ENCODE measurements at places on chromosomes 3 and 15. TPM values are rescaled to one million over a fixed set of nuclear protein-coding genes. Genes with fewer than 3 reads are reported as not detected.
A peak's percentile ranks its signal among the peaks of the same experiment; 100 is the strongest.

DNA sequence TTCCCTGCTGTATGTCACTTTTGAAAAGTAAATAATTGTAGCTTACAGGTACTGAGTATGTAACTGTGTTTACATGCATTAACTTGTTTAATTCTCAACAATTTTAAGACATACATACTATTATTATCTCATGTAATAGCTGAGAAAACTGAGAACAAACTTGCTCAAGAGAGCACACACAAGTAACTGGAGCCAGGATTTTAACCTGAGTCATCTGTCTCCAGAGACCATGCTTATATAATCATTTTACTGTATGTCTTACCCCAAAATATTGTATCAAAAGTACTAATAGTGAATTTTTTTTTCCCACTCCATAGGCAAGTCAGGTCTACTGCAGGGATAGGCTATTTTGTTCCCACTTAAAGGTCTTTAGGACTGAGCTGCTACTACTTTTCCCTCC, 95.4 kb downstream of the FEZF2 start:
- DNase-seq: peak; percentile 1

The ZDHHC19 gene
- 0.09 TPM for polyA plus RNA-seq

GRCh38 chr3:72694398-72694797, 153.8 kb downstream of the SHQ1 start:
- peak; percentile 6 for DNase-seq

The SIDT1 gene
- not detected for polyA plus RNA-seq

DNA sequence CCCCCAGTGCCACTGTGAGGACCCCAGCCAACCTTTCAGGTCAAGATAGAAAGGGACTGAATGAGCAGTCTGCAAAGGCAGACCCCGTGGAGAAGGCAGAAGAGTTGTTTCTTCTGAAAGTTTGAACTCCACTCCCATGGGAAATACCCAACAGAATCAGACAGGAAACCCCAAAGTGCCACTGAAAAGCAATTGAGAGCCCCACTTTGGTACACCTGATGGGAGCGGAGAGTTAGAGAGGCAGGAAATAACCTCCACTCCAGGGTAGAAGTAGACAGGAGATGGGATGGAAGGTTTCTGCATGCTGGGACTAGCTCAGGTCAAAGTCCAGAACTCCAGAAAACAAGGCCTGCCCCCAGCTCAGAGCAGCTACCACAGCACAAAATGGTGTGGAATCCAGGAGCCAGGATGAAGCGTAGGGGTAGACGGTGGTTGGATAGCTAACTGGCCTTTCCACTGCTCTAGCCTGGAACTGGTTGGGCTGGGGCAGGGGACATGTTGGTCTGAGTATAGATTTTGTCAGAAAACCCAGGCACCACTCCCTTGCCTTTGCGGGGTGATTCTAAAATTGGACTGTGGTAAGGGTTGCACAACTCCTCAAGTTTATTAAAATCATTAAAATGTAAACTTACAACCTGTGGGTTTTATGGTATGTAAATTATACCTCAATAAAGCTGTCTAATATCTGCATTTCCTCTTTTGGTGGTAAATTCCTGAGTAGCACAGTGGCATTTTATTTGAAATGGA, 1.9 kb upstream of the RAB43 start:
- DNase-seq: peak; percentile 50

DNA sequence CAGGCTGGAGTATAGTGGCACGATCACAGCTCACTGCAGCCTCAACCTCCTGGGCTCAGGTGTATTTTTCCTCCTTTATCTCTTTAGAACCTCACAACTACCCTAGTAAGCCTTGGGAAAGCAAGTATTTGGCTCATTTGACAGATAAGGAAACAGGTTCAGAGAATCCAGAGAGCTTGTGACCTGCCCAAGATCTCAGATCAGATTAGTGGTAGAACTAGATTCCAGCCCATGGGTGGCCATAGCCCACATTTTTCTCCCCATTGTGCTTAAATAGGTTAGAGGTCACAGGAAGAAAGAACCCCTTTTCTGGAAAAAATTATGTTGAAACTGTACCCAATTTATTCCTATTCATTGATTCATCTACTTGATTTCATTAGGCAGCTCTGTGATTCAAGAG, 64.3 kb downstream of the TSC22D2 start:
- no peak for DNase-seq

DNA sequence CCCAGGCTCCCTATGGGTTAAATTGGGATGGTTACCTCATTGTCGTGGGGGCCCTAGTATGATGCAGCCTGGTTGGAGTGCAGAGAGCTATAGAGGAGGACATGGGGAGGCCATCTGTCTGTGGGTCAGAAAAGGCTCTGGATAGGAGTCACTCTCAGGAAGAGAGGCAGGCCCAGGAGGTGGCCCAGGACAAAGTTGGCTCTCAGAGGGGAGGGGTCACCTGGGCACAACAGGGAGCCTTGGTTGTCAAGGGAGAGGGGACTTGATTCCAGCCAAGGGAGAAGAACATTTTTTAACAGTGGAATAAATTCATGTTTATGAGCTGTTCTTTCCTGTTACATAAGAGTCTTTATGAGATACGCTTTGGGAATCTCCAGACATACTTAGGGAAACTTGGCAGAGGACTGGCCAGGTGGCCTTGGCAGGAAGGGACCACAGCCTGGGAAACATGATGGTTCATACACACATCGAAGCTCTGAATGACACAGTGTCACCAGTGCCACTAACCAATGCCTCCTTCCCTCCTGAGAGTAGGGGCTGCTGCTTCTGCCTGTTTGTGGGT, 27.5 kb upstream of the LCTL start:
- peak; percentile 15 for DNase-seq

The TMEM40 gene
- polyA plus RNA-seq: 0.29 TPM

DNA sequence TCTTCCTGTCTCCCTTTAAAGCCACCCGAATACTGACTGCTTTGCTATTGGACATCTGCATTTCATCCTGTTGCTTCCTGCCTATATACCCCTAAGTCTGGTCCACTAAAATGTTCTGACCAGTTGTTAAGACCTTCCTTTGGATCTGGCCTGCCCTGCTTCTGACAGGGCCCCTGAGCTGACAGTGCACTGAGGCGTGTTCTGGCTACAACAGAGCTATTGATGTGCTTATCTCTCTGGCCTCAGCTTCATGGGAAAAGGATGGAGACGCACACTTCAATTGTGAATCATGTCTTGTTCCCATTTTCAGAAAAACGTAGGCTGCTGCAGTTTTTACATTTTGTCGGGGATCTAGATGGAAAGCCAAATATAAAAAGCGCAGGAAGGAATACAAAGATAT, 7.1 kb upstream of the P3H2 start:
- DNase-seq: no peak

DNA sequence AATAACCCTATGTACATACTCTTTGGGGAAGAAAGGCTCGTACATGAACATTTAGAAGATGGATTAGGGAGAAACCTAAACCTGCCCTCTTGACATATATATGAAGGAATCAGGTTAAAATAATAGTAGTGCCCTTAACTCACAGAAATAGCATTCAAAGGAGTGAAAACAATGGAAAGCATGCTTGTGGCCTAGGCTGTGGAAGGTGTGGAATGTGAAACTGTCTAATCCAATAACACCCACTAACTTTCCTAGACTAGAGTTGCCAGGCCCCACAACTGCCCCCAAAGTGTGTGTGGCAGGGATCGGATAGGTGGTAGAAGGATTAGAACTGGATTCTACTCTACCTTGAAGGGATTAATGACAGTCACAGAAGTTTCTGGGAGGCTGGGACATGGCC, 317.4 kb upstream of the LRRFIP2 start:
- no peak for DNase-seq

DNA sequence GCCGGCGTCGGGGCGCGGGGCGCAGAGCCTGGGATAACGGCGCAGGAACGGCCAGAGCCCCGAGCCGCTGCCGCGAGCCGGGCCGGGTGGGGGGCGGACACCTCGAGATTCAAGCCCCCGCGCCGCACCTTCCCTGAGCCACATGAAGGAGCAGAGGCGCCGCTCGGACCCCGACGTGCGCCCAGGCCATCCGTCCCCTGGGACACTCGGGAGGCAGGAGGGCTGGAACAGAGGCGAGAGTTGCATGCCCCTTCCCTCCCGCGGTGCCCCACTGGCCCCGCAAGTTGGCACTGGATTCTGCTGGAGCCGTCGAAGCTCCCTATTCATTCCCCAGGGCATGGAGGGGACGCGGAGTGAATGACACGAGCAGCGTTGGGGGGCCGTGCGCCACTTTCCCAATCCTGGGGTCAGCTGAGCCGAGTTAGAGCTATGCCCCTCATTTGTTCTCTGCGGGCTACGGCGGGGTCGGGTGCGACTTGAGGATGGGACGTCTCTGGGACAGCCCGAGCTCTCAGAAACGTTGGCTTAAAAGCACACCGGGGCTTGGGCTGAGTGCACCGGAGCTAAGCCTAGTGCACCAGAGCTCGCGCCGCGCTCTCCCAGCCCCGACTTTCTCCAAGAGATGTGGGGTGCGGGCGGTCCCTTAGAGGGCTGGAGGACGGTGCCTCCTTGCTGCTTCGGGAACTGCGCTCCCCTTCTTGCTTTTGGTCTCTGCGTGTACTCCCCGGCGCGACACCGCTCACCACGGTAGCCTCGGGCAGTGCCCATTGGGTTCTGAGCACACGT, 588 bp downstream of the SLC6A1 start:
- DNase-seq: no peak

The PAQR5 gene
- polyA plus RNA-seq: 2.3 TPM

DNA sequence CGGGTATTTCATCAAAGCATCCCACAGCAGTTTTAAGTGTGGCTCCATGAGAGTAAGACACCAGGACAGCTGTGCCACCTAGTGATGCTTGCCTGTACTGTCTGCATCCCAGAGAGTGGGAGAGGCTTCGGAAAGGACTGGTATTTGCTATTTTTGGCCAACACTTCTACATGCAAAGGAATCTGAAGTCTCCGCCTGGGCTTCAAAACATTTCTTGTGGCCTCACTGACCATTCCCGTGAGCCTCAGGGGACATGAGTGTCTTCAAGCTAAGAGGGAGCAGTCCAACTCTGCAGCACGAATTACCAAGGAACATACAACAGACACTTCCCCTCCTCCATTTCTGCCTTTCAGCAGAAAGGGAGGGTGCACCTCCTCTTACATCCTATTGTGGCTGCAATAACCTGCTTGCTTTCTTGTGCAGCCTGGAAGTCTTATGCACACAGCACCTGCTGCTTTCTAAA, 177.5 kb downstream of the RORA start:
- peak; percentile 78 for DNase-seq

DNA sequence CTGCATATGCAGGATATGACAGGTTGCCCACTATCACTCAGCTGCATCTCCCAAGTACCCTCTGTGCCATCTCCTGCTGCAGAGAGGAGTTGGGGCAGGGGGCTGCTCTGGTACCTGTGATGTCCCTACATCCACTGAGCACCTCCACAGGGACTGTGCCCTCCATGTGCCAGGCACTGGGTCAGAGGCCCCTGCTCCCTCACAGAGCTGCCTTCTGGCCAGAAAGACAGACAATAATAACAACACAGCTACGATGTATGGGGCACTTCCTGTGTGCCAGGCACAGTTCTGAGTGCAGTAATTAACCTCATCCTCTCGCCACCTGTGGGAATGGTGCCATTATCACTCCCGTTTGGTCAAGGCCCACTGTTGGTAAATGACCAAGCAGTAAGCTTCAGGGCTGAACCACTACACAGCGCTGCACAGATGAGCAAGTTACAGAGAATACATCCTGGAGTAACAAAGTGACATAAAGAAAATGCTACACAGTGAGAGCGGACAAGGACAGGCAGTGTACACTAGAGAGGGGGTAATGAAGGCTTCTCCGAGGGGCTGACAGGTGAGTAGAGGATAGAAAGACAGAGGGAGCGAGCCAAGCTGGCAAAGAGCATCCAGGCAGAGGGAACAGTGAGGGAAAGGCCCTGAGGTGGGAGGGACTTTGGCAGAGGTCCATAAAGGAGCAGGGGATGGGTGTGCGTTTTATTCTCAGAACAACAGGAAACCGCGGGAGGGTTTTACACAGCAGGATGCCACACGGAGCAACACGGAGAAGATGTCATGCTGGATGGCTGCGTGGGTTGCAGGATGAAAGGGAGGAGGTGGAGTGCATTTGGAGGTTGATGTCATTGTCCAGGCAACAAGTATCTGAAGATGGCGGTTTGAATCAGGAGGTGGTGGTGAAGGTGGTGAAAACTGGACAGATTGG, 13.6 kb downstream of the WNT7A start:
- DNase-seq: no peak

GRCh38 chr15:99504823-99505551, 60.8 kb upstream of the MEF2A start:
- peak; percentile 38 for DNase-seq

DNA sequence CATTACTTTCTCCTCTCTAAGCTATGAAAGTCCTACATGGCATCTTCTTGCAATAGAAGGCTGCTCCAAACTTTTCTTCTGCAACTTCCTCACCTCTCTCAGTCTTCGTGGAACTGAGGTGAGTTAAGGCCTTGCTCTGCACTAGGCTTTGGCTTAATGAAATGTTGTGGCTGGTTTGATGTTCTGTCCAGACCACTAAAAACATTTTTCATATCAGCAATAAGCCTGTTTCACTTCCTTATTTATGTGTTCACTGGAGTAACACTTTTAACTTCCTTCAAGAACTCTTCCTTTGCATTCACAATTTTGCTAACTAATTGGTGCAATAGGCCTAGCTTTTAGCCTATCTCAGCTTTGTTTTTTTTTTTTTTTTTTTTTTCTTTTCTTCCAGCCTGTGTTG, 335.3 kb upstream of the NECTIN3 start:
- no peak for DNase-seq
